ENCODE measurements at places on chromosomes 1 and 21.

- peak; percentile 18 for DNase-seq
These were observed at the start of gene TLCD4 for GRCh38 chr1:95117207-95118066. TLCD4 (plus strand) TSS chr1:95117355; CDS start chr1:95143902, 26,547 bp downstream.

DNA sequence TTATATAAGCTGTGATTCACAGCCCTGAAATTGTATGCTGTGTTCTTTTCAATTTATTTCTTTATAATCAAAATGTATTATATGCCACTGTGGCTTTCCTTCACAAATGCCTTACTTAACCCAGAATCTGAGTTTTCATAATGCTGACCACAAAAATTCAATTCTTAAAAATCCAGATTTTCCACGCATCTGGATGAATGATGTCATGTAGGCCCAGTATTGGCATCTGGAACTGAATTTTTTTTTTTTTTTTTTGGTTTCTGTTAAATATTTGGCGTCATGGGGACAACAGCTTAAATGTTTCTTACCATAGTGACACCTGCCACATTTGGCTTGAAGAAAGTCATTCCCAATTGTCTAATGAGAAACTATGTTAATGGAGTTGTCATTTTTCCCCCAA, 296.8 kb downstream of the TM2D1 start:
- no peak for DNase-seq

- no peak for DNase-seq
These were observed 200.9 kb downstream of the PLPP3 start for GRCh38 chr1:56378341-56379070.

DNA sequence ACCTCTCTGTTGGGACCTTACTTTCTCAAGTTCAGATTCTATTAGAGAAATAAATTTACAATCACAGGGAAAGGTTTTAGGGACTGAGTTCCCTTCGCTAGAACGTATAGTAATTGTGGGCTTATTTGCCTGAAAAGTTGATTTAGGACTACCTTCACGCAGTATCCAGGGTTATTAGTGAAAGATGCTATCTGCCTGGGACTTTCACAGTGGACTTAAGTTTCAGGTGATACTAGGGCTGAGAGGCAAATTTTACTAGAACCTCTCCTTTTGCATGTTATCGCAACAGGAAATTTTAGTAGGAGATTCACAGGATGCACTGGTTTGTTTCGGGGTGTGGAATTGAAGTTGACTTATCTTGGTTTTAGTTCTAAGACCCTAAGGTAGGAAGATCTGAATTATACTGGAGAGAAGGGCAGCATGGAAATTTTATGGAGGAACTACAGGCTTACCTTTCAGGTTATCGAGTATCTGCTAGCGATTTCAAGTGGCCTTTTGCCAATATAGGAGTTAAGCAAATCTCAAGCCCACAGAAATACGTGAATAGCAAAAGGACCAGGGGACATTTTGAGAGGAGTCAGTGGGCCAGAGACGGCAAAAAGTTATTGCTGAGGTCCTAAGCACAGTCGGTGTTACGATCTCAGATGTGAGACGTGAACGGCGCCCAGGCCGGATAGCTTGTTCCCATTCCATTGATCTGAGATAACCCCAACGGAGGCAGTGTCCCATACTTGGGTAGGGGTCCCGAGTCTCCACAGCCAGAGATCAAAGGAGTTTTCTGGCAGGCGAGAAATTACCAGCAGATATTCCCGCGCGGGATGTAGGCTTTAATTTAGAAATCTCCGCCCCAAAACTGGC, 723 bp upstream of the GNAI3 start:
- DNase-seq: no peak

GRCh38 chr1:40915581-40915980, 53.4 kb upstream of the CITED4 start:
- no peak for DNase-seq

Measured in stimulated activated CD8-positive, alpha-beta memory T cell treated with anti-CD3 and anti-CD28 coated beads, Interleukin-12 subunit alpha, Interleukin-12 subunit beta, amount 100 ng/mL, for 4 hours (primary cell).